H1 (cell line): ENCODE measurements at places on chromosomes 3 and 15. TPM values are rescaled to one million over a fixed set of nuclear protein-coding genes. Genes with fewer than 3 reads are reported as not detected.

DNA sequence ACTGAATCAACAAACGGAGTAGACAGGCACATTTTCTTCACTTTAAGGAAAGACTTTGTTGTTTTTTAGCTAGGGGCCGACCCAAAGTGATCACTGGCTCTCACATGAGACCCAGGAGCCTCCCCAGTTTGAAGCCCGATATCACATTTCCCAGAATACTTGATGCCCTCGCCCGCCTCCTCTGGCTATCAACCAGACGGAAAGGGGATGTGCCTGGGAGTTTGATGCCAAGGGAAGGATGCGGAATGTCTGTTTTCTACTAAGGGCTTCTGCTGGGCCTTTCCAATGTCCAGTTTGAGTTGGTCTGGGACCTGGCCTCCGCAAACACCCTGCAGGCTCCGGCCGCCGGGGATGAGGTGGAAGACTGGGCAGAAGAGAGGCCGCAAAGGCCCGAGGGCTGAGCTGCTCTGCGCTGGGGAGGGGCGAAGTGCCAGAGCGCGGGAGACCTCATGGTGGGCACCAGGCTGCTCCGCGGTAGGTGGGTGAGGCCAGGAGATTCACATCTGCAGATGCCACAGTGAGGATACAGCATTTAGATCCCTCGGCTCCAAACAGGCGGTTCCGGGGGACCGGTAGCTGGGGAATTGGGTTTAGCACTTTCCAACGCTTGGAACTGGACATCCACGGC lies 491 bp upstream of the ZNF774 start:
- DNase-seq, result no peak

DNA sequence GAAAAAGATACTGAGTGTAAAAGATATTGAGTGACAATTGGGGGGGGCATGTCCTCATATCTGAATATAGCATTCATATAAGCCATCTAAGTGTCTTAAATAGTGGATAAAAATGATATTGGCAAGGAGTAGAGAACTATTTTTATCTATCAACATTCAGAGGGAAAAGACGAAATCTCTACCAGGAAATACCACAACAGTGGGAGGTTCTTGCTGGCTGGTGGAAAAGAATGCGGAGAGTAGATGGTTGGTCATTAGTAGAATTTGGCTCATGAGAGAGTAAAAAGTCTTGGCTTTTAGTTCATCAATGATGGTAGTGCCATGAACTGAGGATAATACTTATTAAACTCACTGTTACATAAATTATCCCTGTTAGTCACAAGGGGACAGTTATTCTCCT lies 4.8 kb upstream of the TCF12 start:
- DNase-seq, result no peak

GRCh38 chr3:171874251-171874681 lies 31.1 kb downstream of the TMEM212 start:
- peak; percentile 23 for DNase-seq

DNA sequence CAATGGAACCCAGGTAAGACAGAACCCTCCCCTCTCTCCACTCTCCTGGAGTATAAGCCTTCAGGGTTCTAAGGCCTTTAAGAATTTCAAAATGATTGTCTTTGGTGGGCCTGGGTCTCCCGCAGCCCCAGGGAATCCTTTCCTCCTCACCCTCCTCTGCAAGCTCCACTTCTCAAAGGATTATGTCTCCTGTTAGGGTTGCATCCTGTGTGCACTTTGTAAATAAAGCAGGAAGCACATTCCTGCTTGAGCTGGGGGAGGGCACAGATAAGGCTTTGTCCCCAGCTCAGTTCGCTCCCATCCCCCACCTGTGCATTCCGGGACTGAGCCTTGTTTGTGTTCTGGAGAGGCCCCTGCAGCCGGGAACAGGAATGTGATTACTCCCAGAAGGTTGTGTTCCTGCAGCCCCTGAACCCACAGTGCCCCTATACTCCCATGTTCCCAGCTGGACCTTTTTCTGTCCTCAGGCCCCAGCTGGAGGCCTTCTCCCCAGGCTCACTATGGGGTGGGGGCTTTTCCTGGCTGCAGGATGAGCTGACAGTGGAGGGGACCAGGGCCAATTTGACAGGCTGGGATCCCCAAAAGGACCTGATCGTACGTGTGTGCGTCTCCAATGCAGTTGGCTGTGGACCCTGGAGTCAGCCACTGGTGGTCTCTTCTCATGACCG lies 9.5 kb downstream of the TYRO3 start:
- peak; percentile 80 for DNase-seq

- no peak for DNase-seq
These were observed 141.1 kb downstream of the PGPEP1L start for GRCh38 chr15:98866511-98866910.

GRCh38 chr3:65902304-65902793 lies 136.4 kb downstream of the MAGI1 start:
- peak; percentile 64 for DNase-seq

DNA sequence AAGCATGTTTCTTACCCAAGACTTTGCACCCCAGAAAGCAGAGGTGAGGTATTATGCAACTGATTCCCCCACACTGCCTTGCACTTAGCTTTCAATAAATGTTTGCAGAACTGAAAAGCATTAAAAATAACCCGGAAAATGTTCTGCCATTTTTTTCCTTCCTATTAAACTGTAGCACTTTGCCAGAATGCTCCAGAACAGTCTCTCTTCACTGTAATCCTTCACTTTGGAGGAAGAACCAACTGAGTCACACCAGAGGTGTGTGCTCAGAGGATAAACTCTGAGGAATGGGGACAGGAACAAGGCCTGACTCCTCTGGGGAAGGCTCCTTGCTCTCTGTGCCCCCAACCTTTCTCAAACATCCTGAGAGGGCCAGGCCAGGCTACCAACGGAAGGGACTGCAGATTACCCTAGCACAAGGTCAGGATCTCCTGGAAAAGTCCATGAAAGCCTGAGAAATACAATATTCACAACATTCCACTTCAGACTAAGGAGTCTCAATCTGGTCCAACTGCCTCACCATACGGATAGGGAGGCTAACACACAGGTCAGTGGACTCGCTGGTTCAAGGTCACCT lies 19.0 kb downstream of the ANP32A start:
- DNase-seq, result no peak

- no peak for DNase-seq
These were observed 775.9 kb downstream of the AGBL1 start for GRCh38 chr15:86855307-86856291.

The MAP1A gene
- total RNA-seq, result 2.4 and 3.4 TPM in 2 replicates

The FSIP1 gene
- total RNA-seq, result 0.88 and 1.3 TPM in 2 replicates

The TNFAIP8L3 gene
- 0.27 and 0.67 TPM in 2 replicates for total RNA-seq

The C15orf62 gene
- 0.56 and 0.57 TPM in 2 replicates for total RNA-seq

The CLDN16 gene
- total RNA-seq, result not detected in 2 replicates

The KNL1 gene
- total RNA-seq, result 22.3 and 22.5 TPM in 2 replicates
